Placental epithelial cell (primary cell): ENCODE measurements at places on chromosomes 4 and X. TPM values are rescaled to one million over a fixed set of nuclear protein-coding genes. Genes with fewer than 3 reads are reported as not detected.

CHRNA9 gene
- 1.4 TPM in 1 of 2 replicates, not detected in the other for total RNA-seq

SORCS2 gene
- under 0.01 TPM in 1 of 2 replicates, not detected in the other for total RNA-seq

IL3RA gene
- total RNA-seq, result not detected in 2 replicates

NEK1 gene
- 11.8 and 13.7 TPM in 2 replicates for total RNA-seq

DACH2 gene
- total RNA-seq, result not detected in 2 replicates

FREM3 gene
- not detected in 2 replicates for total RNA-seq

DMRTC1B gene
- under 0.01 TPM in 1 of 2 replicates, not detected in the other for total RNA-seq

POF1B gene
- total RNA-seq, result 3.1 and 19.5 TPM in 2 replicates

SLBP gene
- total RNA-seq, result 32.6 and 49.5 TPM in 2 replicates

PNMA6F gene
- not detected in 2 replicates for total RNA-seq

CCSER1 gene
- total RNA-seq, result 20.0 and 26.9 TPM in 2 replicates

OCIAD1 gene
- total RNA-seq, result 75.4 and 92.2 TPM in 2 replicates

SAT1 gene
- 110 and 168 TPM in 2 replicates for total RNA-seq

RPS6KA6 gene
- 7.9 and 11.2 TPM in 2 replicates for total RNA-seq

IQCM gene
- not detected in 2 replicates for total RNA-seq

XG gene
- 25.3 and 32.2 TPM in 2 replicates for total RNA-seq

MMAA gene
- total RNA-seq, result 2.3 and 5.5 TPM in 2 replicates

STPG2 gene
- total RNA-seq, result 0.76 and 1.2 TPM in 2 replicates

TASL gene
- not detected in 2 replicates for total RNA-seq

CXCL10 gene
- not detected in 2 replicates for total RNA-seq

SLC2A9 gene
- total RNA-seq, result 0.22 and 0.39 TPM in 2 replicates

TMEM154 gene
- 7.1 and 10.2 TPM in 2 replicates for total RNA-seq

DMRTC1 gene
- not detected in 2 replicates for total RNA-seq

DYNLT3 gene
- 21.6 and 28.5 TPM in 2 replicates for total RNA-seq

PCDH18 gene
- 0.39 and 0.87 TPM in 2 replicates for total RNA-seq

MAGEA11 gene
- not detected in 2 replicates for total RNA-seq

F8A2 gene
- not detected in 2 replicates for total RNA-seq

ZCCHC12 gene
- total RNA-seq, result under 0.01 TPM in 1 of 2 replicates, not detected in the other

TRAPPC2 gene
- total RNA-seq, result 18.7 and 28.3 TPM in 2 replicates

SORBS2 gene
- 0.79 and 1.8 TPM in 2 replicates for total RNA-seq

BCOR gene
- total RNA-seq, result 34.5 and 49.3 TPM in 2 replicates

SOX3 gene
- not detected in 2 replicates for total RNA-seq

GPR119 gene
- total RNA-seq, result not detected in 2 replicates

CLNK gene
- not detected in 2 replicates for total RNA-seq

CLOCK gene
- total RNA-seq, result 24.7 and 30.3 TPM in 2 replicates

SOWAHB gene
- 2.4 and 11.4 TPM in 2 replicates for total RNA-seq

MTM1 gene
- 11.0 and 12.3 TPM in 2 replicates for total RNA-seq

DOK7 gene
- not detected in 2 replicates for total RNA-seq

STAP1 gene
- not detected in 2 replicates for total RNA-seq

TEX13D gene
- not detected in 2 replicates for total RNA-seq

PDZD4 gene
- 0.39 TPM in 1 of 2 replicates, not detected in the other for total RNA-seq

PTCHD1 gene
- under 0.01 and 1.6 TPM in 2 replicates for total RNA-seq

AKAP14 gene
- not detected in 2 replicates for total RNA-seq

MSMO1 gene
- 44.4 and 213 TPM in 2 replicates for total RNA-seq

AFAP1 gene
- 32.6 and 63.9 TPM in 2 replicates for total RNA-seq

CLDN2 gene
- total RNA-seq, result under 0.01 TPM in 1 of 2 replicates, not detected in the other

PAGE5 gene
- total RNA-seq, result not detected in 2 replicates

NOX1 gene
- total RNA-seq, result 0.11 TPM in 1 of 2 replicates, not detected in the other

FAM9B gene
- total RNA-seq, result not detected in 2 replicates

RBM10 gene
- 40.4 and 70.8 TPM in 2 replicates for total RNA-seq

DRD5 gene
- total RNA-seq, result not detected in 2 replicates

CFP gene
- total RNA-seq, result under 0.01 TPM in 1 of 2 replicates, not detected in the other

DUSP21 gene
- total RNA-seq, result not detected in 2 replicates

ERCC6L gene
- total RNA-seq, result 1.1 and 1.6 TPM in 2 replicates
